NCI-H345 (cell line): ENCODE measurements at places on chromosomes 16 and 17.
A peak's percentile ranks its signal among the peaks of the same experiment; 100 is the strongest.

DNA sequence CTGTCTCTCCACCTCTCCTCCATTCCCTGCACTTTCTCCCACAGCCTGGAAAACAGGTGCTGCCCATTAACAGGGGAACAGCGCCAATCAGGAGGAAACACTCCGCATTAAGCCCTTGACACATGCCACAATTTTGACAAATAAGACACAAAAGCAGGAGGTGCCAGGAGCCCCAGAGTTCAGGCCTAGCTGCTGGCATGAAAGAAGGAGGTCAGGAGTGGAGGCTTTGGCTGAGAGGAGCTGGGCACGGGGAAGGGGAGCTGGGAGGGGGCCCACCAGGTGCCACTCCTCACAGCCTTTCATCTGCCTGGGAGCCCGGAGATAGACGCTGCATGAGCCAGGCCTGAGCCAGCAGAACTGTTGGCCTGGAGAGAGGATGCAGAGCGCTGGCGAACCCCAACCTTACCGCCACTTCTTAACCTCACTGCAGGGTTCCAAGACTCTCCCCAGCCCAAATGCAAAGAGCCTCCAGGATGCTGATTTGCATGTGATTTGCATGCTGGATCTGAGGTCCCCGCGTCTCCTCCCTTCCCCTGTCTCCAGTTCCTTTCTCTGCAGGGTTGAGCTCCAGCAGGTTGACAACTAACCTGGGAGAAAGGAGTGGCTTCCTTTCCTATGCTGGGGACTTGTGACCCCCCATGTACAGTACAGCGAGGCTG is 139.8 kb upstream of the SDK2 start:
- peak; percentile 31 for DNase-seq

DNA sequence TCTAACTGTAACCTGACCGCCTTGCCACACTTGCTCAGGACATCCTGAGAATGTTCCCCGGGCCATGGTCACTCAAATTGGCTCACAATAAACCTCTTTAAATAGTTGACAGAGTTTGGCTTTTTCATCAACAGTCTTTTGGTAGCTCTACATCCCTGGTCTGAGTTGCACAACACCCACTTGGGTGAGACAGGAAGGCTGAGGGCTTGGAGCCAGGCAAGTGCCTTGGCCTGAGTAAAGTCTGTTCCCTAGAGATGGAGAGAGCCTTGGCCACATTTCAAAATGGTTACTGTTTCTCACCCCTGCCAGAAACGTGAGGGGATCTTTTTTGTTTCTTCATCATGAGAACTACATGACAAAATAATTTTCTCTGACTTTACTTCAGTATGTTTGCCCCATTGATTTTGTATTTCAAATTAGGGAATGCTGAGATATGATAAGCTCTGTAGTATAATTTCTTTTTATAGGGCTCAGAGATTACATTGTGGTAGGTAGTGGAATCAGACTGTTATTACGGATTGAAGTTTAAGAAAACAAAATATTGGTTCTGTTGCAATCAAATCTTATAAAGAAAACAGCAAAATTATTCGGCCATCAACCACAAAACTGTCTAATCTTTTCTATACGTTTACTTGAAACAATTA is 53.9 kb upstream of the NETO2 start:
- DNase-seq: no peak

DNA sequence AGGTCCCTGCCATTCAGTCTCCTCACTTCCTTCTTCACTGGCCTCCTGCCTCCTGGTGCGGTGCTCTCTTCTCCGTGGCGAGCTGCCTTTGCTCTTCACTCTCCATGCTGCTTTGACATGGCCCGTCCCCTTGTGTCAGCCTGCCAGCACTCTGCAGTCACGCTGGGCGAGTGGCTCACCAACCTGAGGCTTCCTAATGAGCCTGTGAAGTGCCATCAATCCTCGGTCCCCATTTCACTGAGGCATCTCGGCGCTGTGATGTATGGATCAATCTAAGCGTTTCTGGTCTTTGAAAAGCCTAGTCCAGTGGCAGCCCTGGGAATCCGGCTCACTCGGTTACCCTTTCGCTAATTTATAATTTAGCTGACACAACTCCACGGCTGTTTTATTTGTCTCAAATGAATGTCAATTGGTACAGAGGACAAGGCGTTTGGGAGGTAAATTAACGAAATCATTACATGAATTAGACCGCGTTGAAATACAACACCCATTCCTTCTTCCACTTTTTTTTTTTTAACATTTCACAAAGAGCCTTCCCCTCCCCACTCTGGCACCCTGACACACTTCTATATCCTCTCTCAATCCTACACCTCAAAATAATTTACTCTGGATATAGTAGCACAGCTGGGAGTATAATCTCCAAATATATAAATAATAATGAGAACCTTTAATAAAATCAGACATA is 610.7 kb downstream of the TMEM114 start:
- no peak for DNase-seq

DNA sequence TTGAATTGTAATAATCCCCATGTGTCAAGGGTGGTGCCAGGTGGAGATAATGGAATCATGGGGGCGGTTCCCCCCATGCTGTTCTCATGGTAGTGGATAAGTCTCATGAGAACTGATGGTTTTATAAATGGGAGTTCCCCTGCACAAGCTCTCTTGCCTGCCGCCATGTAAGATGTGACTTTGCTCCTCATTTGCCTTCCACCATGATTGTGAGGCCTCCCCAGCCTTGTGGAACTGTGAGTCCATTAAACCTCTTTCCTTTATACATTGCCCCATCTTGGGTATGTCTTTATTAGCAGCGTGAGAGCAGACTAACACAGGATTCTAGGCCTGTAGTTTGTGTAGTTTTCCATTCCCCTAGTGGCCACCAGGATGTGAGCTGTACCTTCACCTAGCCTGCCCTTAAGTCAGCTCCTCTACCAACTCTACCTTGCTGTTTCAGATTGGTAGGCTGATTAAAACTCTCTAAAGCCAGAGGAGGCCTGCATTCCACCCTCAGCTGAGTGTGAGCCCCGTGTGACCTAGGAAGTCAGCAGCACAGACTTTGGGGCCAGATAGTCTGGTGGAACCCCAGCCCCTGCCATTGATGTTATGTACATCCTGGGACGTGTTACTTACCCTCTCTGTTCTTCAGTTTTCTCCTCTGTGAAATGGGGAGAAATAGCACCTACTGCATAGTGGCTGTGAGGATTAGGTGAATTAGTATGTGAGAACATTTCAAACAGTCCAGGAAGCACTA is 252.4 kb upstream of the CACNG5 start:
- no peak for DNase-seq

DNA sequence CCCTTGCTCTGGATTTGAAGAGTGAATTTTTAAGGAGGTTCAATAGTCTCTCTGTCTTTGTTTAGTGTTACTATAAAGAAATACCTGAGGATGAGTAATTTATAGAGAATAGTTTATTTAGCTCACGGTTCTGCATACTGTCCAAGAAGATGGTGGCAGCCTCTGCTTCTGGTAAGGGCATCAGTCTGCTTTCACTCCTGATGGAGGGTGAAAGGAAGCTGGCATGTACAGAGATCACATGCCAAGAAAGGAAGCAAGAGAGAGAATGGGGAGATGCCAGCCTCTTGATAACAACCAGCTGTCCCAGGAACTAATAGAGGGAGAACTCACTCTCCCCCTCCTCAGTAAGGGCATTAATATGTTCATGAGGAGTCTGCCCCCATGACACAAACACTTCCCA is 917.5 kb upstream of the GOT2 start:
- DNase-seq: no peak

- DNase-seq: no peak
Measured at GRCh38 chr17:48296453-48296852, 133.6 kb downstream of the SKAP1 start.

- peak; percentile 72 for DNase-seq
Measured at GRCh38 chr17:43907998-43908721, 824 bp upstream of the MPP2 start.

DNA sequence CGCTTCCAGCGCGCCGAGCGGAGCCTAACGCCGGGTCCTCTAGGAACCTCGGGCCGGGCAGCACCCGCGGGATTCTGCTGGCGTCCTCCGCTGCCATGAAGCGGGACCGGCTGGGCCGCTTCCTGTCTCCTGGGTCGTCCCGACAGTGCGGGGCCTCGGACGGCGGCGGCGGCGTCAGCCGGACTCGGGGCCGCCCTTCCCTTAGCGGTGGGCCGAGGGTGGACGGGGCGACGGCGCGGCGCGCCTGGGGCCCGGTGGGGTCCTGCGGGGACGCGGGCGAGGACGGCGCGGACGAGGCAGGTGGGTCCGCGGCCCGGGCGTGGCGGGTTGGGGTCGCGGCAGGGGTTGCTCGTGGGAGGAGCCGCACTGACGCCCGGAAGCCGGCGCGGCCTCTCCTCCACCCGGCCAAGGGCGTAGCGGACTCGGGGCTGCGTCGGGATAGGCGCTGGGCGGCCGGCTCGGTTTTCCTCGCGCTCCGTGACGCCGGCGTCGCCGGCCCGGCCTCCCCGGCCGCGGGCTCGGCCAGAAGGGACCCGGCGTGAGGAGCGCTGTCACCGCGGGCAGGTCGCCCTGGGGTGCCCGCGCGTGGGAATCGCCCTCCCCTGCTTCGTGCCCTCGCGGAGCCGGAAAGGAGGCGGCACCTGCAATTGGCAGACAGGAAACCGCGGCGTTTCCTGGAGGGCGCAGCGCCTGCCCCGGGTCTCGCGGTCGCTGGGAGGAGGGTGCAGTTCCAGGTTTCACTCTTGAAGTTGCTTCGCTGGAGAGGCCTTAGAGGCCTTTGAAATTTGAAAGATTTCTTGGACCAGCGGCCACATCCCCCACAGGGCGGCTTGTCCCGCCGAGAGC is 432 bp downstream of the ZNF276 start:
- DNase-seq: peak; percentile 21

DNA sequence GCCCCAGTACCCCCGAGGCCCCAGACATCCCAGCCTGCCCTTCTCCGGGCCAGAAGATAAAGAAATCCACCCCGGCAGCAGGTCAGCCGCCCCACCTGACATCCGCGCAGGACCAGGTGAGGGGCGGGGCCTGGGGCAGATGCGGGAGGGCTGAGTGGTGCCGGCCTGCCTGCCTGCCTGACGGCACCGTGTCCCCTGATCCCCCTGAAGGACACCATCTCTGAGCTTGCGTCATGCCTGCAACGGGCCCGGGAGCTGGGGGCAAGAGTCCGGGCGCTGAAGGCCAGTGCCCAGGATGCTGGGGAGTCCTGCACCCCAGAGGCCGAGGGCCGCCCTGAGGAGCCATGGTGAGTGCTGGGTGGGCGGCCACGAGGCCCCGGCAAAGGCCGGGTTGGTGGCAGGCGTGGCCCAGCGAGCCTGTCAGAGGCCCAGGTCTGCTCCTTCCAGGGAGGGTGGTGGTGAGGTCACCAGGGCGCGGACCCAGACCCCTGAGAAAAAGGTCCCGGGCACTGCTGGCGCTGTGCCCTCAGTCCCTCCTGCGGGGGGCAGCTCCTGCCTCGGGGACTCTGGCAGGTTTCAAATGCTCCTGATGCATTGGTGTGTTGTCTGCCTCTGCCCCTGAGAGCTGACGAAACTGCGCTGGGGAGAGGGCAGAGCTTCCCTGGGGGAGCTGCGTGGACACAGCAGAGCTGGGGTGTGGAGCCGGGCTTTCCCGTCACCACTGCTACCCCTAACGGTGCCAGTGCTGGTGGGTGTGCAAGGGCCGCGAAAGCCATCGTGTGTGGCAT is 1.2 kb downstream of the CDT1 start:
- DNase-seq: peak; percentile 19

GRCh38 chr17:1126250-1126797 is 53.5 kb downstream of the ABR start:
- DNase-seq: no peak

DNA sequence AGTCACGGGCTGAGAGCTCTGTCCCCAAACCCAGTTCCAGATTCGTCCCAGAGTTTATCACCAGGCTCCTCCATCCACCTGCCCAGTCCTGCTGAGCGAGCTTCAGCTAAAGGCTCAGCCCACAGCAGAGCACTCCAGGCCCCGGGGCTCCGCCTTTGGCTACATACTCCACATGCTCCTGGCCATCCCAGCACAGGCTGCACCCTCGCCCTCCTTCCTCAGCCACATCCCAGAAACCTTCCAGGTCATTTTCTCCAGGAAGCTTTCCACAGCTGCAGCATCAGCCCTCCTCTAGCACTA is 4.7 kb upstream of the CD2BP2 start:
- DNase-seq: no peak

DNA sequence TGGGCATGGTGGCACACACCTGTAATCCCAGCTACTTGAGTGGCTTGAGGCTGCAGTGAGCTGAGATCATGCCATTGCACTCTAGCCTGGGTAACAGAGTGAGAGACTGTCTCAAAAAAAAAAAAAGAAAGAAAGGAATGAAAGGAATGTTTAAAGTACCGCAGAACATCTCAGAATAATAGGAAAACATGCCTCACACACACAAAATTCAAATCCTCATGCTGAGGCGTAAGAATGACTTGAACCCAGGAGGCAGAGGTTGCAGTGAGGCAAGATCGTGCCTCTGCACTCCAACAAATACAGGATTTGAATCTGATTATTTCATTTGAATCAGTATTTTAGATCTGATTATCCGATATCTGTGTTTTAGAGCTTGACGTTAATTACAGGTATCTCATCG is 21.3 kb upstream of the GAA start:
- DNase-seq: no peak

DNA sequence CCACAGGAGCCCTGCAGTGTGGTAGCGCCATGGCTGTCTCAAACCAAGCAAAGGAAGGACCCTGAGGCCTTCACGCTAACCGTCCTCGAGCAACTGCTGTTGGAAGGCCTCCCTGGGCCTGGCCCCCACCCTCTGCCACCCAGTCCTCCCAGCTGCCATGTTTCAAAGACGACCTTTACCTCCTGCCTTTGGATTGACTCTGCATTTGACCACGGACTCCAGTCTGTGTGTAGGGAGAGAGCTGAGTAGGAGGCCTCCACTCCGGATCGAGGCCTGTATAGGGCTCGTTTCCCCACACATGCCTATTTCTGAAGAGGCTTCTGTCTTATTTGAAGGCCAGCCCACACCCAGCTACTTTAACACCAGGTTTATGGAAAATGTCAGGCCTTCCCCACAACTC is 24.3 kb downstream of the PLCD3 start:
- DNase-seq: no peak

GRCh38 chr16:88526008-88526905 is 43.9 kb upstream of the ZC3H18 start:
- DNase-seq: no peak

- DNase-seq: peak; percentile 30
Measured at GRCh38 chr16:68229431-68230175, 6.3 kb downstream of the ESRP2 start.

GRCh38 chr17:34852614-34853013 is 108.6 kb downstream of the CCT6B start:
- no peak for DNase-seq

- DNase-seq: peak; percentile 95
Measured at GRCh38 chr16:10942352-10943063, at the start of gene DEXI. Gene DEXI (minus strand): TSS chr16:10942468. CDS start chr16:10942005, 463 bp downstream.

DNA sequence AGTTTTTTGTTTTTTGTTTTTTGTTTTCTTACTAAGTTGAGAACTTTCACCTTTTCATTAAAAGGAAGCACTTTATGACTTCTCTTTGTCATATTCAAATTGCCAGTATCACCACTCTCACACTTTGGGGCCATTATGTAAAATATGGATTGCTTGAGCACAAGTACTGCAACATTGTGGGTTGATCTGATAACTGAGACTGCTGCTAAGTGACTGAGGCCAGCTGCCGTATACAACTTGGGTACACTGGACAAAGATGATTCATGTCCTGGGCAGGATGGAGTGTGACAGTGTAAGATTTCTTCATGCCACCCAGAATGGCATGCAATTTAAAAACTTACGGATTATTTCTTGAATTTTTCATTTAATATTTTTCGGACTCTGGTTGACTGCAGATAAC is 7.8 kb downstream of the TTC19 start:
- DNase-seq: no peak
